ENCODE measurements at places on chromosomes 3 and 15. TPM values are rescaled to one million over a fixed set of nuclear protein-coding genes. Genes with fewer than 3 reads are reported as not detected.

DNA sequence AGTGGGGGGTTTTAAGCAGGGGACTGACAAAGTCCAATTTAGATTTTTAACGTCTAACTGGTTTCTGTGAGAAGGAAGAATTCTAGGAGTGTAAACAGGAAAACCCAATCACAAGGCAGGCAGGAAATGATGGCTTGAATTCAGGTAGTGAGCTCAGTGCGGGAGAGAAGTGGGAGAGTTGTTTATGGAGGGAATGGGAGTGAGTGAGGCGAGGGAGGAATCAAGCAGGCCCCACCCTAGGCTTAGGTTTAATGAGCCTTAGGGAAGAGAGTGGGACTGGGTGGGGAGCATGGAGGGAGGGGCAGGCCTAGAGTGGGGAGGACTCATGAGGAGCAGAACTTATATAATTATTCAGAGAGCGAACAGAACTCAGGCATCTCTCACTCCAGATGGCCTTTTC is 17.9 kb downstream of the VIPR1 start:
- H3K27me3 ChIP-seq, result no peaks in the 10 kb centered on the region
- no peak overlapping the region for H3K4me3 ChIP-seq
- H3K27ac ChIP-seq, result no peak overlapping the region
- no peak for DNase-seq
- H3K36me3 ChIP-seq, result no peaks in the 10 kb centered on the region

DNA sequence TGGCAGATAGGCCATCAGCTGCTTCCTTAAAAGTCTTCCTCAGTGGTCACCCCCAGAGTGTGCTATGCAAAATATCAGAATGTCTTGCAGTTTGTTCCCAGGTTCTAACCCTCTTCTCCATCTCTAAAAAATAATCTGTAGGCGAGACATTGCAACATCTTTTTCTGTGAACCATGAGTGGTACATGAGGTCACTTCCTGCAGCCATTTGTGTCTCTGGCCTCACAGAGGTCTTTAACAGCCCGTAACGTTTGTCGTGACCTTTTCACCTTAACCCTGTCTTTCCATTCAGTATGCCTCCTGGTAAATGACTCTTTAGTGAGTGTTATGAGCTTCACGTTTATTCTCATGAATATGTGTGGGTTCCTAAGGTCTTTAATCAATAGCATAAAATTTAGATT is 145.4 kb downstream of the KLHL25 start:
- no peaks in the 10 kb centered on the region for H3K27me3 ChIP-seq
- no peak overlapping the region for H3K4me3 ChIP-seq
- peak; percentile 72 for DNase-seq
- H3K36me3 ChIP-seq, result peaks cover 27% of the 10 kb centered on the region
- peaks cover 4% of the 10 kb centered on the region for H3K4me1 ChIP-seq
- peak overlapping the region; percentile 76 for H3K27ac ChIP-seq

GRCh38 chr3:108183181-108183580 is 39.0 kb downstream of the IFT57 start:
- no peaks in the 10 kb centered on the region for H3K4me1 ChIP-seq
- DNase-seq, result no peak
- H3K4me3 ChIP-seq, result no peak overlapping the region
- no peaks in the 10 kb centered on the region for H3K36me3 ChIP-seq
- no peak overlapping the region for H3K27ac ChIP-seq

DNA sequence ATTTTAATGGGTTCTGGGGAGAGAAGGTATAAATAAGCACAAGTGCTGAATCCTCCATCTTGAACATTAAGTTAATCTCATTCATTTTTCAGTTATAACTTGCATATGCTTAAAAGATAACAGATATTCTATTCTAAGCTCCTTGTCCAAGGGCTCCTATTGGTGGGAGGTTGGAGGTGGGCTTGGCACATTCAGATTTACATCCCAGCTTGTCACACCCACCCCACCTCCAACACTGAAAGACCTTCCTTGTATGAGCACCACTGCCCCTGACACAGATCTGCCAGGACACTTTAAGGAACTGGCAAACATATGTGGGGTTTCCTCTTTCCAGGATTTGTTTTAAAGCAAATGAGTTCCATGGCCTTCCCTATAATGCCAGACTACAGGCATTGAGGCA is 30.6 kb downstream of the HOMER2 start:
- peaks cover 28% of the 10 kb centered on the region for H3K4me1 ChIP-seq
- DNase-seq, result no peak
- no peak overlapping the region for H3K27ac ChIP-seq
- H3K4me3 ChIP-seq, result no peak overlapping the region
- no peaks in the 10 kb centered on the region for H3K27me3 ChIP-seq
- no peaks in the 10 kb centered on the region for H3K36me3 ChIP-seq

DNA sequence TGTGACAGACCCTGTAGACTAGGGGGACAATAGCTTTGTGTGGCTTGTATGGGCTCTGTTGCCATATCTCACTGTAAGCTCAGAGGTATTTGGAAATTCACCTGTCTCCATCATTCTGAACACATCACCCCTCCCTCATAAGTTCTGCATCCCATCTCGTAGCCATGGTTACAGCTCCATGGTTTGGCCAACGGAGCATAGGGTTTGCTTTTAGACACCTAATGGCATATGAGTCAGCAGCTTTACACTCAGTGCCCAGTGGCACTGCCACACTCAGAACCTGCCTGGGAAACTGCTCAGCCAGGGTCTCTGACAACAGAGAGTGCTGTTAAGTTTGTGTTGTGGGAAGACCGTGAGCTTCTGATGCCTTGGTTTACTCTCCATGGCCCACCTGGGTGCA is 67.3 kb downstream of the CCK start:
- H3K4me1 ChIP-seq, result no peaks in the 10 kb centered on the region
- H3K36me3 ChIP-seq, result peaks cover 82% of the 10 kb centered on the region
- H3K4me3 ChIP-seq, result no peak overlapping the region
- no peak overlapping the region for H3K27ac ChIP-seq
- no peak for DNase-seq

- no peak overlapping the region for H3K27ac ChIP-seq
- no peak for DNase-seq
- no peaks in the 10 kb centered on the region for H3K36me3 ChIP-seq
- H3K4me1 ChIP-seq, result peaks cover 13% of the 10 kb centered on the region
- H3K27me3 ChIP-seq, result peaks cover 20% of the 10 kb centered on the region
Measured at GRCh38 chr3:71578054-71578751, 5.3 kb downstream of the FOXP1 start.

DNA sequence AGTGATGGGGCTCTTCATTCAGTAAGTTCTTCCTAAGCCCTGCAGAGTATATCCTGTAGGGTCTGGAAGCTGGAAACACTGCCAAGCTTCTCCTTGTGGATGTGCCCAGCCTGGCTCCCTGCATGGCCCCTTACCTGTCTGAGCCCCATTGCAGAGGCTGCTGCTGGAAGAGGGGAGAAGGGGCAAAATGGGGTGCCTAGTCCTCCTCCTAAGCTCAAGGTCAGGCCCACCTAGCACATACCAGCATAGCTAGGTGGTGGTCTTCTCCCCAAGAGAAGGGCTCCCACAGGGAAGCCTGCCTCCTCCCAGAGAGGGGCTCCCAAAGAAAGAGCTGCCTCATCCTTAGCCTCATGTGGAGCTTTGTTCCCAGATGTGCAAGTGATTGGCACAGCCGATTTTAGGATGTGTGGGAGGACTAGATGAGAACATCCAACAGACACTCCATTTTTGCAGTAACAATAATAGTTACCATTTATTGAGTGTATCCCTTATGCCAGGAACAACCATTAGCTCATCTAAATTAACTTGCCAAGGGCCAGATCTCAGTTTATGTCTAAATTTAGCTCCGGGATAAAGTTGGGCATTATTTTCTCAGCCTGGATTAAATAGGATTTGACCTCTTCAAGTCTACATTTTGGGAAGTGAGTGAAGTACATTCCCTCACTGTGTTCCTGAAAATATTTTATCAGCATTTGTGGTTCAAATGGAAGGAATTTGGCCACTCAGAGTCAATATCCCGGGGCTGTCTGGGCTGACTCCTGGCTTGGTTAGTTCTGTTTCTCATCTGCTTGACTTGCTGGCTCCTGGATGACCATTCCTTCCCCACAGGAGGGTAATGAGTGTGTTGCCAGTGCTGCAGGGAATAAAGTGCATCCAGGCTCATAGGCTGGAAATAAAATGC is 291.1 kb upstream of the ROPN1 start:
- no peaks in the 10 kb centered on the region for H3K27me3 ChIP-seq
- H3K4me1 ChIP-seq, result no peaks in the 10 kb centered on the region
- DNase-seq, result no peak
- H3K36me3 ChIP-seq, result no peaks in the 10 kb centered on the region
- H3K27ac ChIP-seq, result no peak overlapping the region

DNA sequence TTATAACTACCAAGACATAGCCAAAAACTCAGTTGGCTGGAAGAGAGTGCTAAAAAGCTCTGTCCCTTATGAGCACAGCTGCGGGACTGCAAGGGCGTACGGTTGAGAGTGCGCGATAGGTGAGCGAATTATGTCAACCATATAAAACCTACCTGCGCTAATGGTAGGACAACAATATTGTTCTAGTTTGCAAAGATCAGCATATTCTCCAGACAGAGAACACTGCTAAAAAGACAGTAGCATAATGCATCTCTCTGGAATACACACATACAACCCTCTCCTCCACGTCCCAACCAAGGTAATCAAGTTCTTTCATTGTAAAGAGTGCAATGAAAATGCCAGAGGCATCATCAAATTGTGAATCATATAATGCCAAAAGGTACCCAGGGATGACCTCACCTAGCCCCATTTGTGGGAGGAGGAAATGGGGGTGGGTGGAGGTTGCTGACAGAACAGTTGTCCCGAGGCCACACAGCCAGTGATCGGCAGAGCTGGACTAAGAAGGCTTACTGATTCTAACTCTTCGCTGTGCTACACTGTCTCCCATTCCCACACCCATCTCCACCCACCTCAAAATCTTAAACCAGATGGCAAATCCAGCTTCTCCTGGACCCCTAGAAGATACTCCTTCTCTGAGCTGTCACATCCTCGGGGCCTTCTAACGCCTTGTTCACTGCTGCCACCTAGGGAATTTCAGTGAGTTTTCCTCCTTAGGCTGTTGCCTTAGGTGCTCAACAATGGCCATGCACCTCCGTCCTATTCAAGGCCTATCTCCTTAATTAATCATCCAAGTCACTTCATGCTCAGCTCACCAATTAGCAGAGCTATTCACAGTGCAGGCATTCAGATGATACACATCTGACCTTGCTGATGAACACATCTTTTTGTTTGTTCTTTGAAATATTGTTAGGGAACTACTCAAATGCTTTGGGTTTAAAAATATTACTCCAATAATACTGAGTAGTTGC is 60.7 kb downstream of the RPL22L1 start:
- DNase-seq, result peak; percentile 50
- peaks cover 14% of the 10 kb centered on the region for H3K4me1 ChIP-seq
- no peaks in the 10 kb centered on the region for H3K36me3 ChIP-seq
- no peak overlapping the region for H3K4me3 ChIP-seq
- H3K27ac ChIP-seq, result no peak overlapping the region

GRCh38 chr3:168459226-168459784 is 363.6 kb upstream of the GOLIM4 start:
- H3K27me3 ChIP-seq, result no peaks in the 10 kb centered on the region
- H3K36me3 ChIP-seq, result no peaks in the 10 kb centered on the region
- H3K4me1 ChIP-seq, result no peaks in the 10 kb centered on the region
- peak; percentile 78 for DNase-seq

GRCh38 chr15:59917504-59918157 is 86.5 kb upstream of the FOXB1 start:
- H3K36me3 ChIP-seq, result no peaks in the 10 kb centered on the region
- H3K4me3 ChIP-seq, result no peak overlapping the region
- H3K27me3 ChIP-seq, result no peaks in the 10 kb centered on the region
- no peak overlapping the region for H3K27ac ChIP-seq
- DNase-seq, result peak; percentile 4

DNA sequence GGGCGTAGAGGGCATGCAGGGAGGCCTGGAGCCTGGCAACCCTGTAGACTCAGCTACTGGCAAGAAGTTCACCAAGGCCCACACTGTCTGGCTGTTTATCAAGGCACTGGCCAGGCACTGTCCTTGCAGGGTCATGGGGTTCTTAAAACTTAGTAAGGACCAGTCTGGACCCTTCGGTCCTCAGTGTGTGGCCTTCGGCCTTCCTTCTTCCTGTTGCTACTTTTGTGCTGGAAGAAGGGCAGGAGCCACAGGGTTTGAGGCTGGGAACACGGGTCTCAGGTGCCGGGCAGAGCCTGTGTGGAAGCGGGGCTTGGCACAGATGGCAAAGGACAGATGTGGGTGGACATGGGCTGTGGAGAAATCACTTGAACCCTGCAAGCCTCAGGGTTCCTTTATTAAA is 76.6 kb downstream of the SNRK start:
- no peaks in the 10 kb centered on the region for H3K36me3 ChIP-seq
- H3K27ac ChIP-seq, result peak overlapping the region; percentile 82
- H3K27me3 ChIP-seq, result no peaks in the 10 kb centered on the region
- H3K4me1 ChIP-seq, result peaks cover 74% of the 10 kb centered on the region
- DNase-seq, result no peak

- H3K27me3 ChIP-seq, result no peaks in the 10 kb centered on the region
- H3K4me1 ChIP-seq, result peaks cover 13% of the 10 kb centered on the region
- H3K27ac ChIP-seq, result peak overlapping the region; percentile 23
- DNase-seq, result peak; percentile 66
- H3K36me3 ChIP-seq, result peaks cover 12% of the 10 kb centered on the region
- no peak overlapping the region for H3K4me3 ChIP-seq
Measured at GRCh38 chr15:75902129-75902557, 1.5 kb upstream of the FBXO22 start.

DNA sequence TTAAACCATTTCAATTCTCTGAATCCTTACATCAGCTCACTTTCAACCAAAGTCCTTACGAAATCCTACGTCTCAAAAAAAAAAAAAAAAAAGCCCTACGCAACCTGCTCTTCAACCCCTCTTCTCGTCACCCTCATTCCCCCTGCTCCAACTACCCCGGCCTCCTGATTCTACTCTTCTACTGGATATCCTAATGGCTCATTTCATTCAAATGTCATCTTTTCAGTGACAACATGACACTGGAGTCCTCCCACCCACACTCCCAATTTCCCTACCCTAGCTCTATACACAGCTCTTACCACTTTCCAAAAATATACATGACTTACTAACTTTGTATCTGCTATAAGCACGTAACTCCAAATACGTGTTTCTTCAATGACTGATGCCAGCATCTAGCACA is 11.5 kb downstream of the UBP1 start:
- H3K4me3 ChIP-seq, result no peak overlapping the region
- H3K27ac ChIP-seq, result no peak overlapping the region
- no peak for DNase-seq
- H3K27me3 ChIP-seq, result no peaks in the 10 kb centered on the region
- peaks cover 2% of the 10 kb centered on the region for H3K36me3 ChIP-seq

GRCh38 chr3:99872923-99873254 is 55.2 kb downstream of the CMSS1 start:
- H3K36me3 ChIP-seq, result peaks cover 16% of the 10 kb centered on the region
- H3K4me3 ChIP-seq, result peak overlapping the region; percentile 86
- H3K27me3 ChIP-seq, result no peaks in the 10 kb centered on the region
- H3K4me1 ChIP-seq, result peaks cover 2% of the 10 kb centered on the region

- H3K4me1 ChIP-seq, result peaks cover 12% of the 10 kb centered on the region
- no peak overlapping the region for H3K27ac ChIP-seq
- H3K36me3 ChIP-seq, result no peaks in the 10 kb centered on the region
- H3K27me3 ChIP-seq, result no peaks in the 10 kb centered on the region
- no peak overlapping the region for H3K4me3 ChIP-seq
- DNase-seq, result no peak
Measured at GRCh38 chr15:57504599-57504940, 87.1 kb upstream of the MYZAP start.

CELSR3 gene
- total RNA-seq, result 0.22 TPM

CIDEC gene
- 0.13 TPM for total RNA-seq

KLHL6 gene
- total RNA-seq, result 1.5 TPM

TGFBR2 gene
- total RNA-seq, result 47.7 TPM

SPINK8 gene
- not detected for total RNA-seq

CPLX3 gene
- total RNA-seq, result not detected

ACTR8 gene
- 30.2 TPM for total RNA-seq

ARID3B gene
- total RNA-seq, result 2.5 TPM
